ENCODE measurements at places on chromosomes 1 and 21. TPM values are rescaled to one million over a fixed set of nuclear protein-coding genes. Genes with fewer than 3 reads are reported as not detected.

Gene CHI3L2
- total RNA-seq = 1.7 TPM

Gene NEK2
- total RNA-seq = not detected

GRCh38 chr1:223001653-223002634 is 141.1 kb downstream of the TLR5 start:
- peaks cover 9% of the 10 kb centered on the region for H3K4me1 ChIP-seq
- H3K4me3 ChIP-seq = no peak overlapping the region
- no peak for DNase-seq
- peaks cover 34% of the 10 kb centered on the region for H3K36me3 ChIP-seq

DNA sequence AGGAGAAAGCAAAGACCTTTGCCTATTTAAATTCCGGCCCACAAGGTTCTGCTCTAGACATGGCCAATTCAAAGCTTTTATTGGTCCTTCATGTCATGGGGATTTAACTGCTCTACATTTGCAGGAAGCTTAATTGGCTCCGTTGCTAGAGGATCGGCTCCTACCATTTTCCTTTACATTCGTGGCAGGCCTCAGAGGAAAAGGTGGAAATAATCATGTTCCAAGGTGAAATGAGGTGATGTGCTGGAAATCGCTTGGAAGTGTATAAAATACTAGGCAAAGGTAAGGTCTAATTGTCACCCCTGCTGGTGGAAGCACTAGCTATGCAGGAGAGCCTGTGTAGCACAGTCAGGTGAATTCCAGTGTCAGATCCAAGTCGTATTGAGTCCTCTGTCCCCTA is 55.5 kb downstream of the ATP1A1 start:
- no peaks in the 10 kb centered on the region for H3K27me3 ChIP-seq
- no peaks in the 10 kb centered on the region for H3K36me3 ChIP-seq
- no peak overlapping the region for H3K27ac ChIP-seq
- no peaks in the 10 kb centered on the region for H3K4me1 ChIP-seq

Gene CYP4A11
- not detected for total RNA-seq

GRCh38 chr1:23798662-23799142 is 1.9 kb downstream of the GALE start:
- H3K36me3 ChIP-seq = peaks cover 51% of the 10 kb centered on the region
- peaks cover 23% of the 10 kb centered on the region for H3K4me1 ChIP-seq
- peak overlapping the region; percentile 96 for H3K27ac ChIP-seq
- H3K4me3 ChIP-seq = peak overlapping the region; percentile 95
- no peak for DNase-seq

Gene ACTA1
- total RNA-seq = 0.58 TPM

- H3K4me3 ChIP-seq = no peak overlapping the region
- DNase-seq = no peak
- no peaks in the 10 kb centered on the region for H3K27me3 ChIP-seq
- H3K27ac ChIP-seq = no peak overlapping the region
Observed at GRCh38 chr1:200346700-200347099, 63.1 kb downstream of the ZNF281 start.

DNA sequence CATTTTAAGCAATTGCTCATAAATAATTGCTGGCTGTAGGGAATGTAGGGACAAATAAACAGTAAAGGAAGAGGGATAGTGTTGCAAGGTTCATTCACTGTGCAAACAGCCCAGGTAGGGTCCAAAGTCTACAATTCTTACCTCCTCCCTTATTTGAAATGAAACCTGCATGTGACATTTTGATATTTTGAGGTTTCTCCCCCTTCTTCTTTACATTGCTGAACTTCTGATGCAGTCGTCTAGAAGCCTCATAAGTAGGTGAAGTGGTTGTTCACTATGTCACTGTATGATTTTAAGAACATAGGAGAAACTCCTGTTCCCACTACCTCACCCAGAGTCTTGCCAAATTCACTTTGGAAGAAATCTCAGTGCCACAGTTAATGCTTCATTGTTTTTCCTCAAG is 16.1 kb downstream of the F5 start:
- H3K4me3 ChIP-seq = no peak overlapping the region
- no peaks in the 10 kb centered on the region for H3K27me3 ChIP-seq
- H3K27ac ChIP-seq = no peak overlapping the region

Gene NR0B2
- not detected for total RNA-seq

DNA sequence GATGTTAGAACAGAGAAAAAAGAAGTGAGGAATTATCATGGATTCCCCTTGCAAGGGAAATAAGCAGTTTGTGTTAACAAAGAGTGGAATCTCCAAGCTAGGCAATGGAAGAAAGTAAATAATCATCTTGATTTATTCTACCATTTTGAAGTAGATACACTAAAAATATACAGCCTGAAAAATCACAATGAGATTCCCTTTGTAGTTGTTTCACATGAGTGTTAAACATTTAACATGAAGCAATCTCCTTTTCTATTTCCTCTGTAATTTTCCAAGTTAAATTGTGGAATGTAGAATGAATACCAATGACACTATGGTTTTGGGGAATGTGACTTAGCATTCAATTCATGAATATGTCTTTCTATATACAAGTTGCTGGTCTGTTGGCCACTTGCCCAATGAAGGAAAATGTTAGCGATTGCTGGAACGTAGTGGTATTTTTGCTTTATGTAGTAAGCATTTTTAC is 5.7 kb downstream of the TGFB2 start:
- H3K4me1 ChIP-seq = peaks cover 5% of the 10 kb centered on the region
- peak overlapping the region; percentile 88 for H3K27ac ChIP-seq
- H3K4me3 ChIP-seq = peak overlapping the region; percentile 73
- H3K36me3 ChIP-seq = no peaks in the 10 kb centered on the region

DNA sequence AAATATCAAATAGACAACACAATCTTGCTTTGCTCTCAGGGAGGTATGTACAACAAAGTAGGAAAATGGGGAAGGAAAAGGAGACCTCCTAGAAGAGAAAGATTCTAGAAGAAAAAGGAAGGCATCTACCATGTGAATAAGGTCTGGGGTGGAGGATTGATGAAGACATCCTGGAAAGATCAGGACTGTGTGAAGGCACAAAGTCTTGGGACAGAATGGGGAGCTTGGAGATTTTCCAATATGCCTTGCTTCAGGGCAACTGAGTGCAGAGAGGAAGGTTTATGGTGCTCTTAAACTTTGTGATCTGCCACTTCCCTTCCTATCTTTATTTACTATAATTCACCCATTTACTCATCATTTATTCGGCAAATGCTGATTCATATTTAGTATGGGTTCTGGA is 352.0 kb downstream of the PLPP3 start:
- DNase-seq = no peak
- no peaks in the 10 kb centered on the region for H3K36me3 ChIP-seq
- H3K27me3 ChIP-seq = no peaks in the 10 kb centered on the region

DNA sequence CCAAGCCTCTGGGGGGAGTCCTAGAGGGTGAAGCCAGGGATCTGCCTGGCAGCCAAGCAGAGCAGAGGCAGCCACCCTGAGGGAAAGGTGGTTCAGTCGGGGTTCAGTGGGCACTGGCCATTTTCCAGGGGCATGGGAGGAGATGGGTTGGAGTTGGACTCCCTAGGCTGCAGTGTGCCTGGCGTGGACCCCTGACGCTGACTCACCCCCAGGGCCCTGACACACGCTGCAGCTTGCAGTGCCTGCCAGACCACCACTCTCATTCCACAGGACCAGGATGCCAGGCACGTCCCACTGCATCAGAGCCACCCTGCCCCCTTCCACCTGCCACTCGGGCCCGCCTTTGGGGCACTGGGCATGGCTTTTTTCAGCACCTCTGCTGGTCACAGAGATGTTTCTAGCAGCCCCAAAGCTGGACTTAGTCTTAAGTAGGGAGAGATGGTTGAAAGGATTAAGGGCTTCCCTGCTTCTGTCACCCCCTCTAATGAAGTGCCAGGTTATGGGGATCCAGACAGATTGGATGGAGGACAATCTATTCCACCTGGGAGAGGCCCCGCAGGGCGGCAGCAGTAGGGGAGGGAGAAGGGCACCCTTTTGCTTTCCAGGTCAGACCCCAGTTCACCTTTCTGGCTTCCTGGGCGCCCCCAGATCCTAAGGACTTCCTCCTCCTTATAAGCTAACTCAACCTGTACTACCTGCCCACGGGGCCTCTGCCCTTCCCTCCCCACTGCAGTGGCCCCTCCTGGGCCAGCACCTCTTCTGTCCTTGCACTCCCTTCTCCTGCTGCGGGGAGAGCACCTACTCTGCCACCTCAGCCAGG is 1.6 kb downstream of the SYT2 start:
- H3K36me3 ChIP-seq = no peaks in the 10 kb centered on the region
- H3K27me3 ChIP-seq = no peaks in the 10 kb centered on the region
- no peak for DNase-seq
- no peak overlapping the region for H3K27ac ChIP-seq
